Left hindlimb (tissue), 1 donor: ENCODE measurements at places on chromosomes 2 and 18.

- DNase-seq, result no peak
Measured at GRCh38 chr2:232658217-232658785, 24.9 kb downstream of the EFHD1 start.

DNA sequence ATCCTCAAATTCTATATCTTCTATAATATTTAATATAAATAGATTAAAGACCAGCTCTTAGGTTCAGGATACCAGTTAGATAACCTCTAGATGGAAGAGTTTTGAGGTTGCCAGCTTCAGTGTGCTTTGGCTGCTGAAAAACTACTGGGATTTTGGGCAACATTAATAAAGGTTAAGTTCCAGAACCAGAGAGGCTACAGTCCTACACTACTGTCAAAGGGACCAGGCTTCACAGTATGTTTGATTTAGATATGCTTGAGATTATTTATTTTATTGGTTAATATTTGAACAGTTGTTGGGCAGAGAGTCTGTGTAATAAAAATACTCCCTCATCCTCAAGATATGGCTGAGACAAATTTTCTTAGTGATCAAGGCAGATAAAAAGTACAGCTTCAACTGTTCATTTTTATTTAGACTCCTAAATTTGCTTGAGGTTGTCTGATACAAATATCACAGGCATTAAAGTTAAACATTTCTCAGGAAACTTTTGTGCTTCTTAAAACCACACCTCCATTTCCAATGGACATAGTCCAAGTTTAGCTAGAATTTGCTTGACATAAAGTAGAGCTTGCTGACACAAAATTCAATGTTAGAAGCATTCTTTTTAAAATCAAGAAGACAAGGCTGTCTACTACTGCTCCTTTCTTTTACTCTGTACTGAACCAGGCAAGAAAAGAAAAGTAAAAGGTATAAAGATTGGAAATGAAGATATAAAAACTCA, 19.7 kb upstream of the TMEM17 start:
- no peak for DNase-seq

- no peak for DNase-seq
Measured at GRCh38 chr2:58042486-58042970, 4.1 kb upstream of the VRK2 start.

DNA sequence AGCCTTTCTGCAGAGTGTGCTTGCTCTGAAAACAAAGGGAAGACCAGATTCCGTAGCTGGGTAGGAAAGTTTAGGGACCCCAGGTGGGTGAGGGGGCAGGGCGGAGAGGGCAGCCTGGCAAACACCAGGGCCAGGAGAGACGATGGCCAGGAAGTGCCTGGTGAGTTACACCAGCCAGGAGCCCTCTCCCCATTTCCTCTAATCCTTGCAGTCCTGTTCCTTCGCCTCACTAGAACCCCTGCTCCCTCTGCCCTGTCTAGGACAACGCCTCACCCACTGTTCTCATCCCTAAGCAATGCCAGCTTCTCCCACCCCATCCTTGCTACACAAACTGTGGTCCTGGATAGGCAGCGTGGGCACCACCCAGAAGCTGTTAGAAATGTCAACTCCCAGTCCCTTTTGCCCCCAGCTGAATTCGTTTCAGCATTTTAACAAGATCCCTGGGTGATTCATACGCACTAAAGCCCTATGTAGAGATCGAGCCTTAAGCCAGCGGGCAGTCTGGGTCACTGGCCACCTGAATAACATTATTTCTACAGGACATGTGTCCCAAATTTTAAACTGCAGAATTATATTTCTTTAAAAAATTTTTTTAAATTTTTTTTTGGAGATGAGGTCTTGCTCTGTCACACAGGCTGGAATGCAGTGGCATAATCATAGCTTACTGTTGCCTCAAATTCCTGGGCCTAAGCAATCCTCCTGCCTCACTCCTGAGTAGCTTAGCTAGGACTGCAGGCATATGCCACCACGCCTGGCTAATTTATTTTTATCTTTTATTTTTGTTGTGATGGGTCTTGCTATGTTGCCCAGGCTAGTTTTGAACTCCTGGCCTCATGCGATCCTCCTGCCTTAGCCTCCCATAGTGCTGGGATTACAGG, 10.9 kb downstream of the WIPF1 start:
- DNase-seq, result no peak

- DNase-seq, result no peak
Measured at GRCh38 chr18:35750929-35751328, 169.4 kb downstream of the GALNT1 start.

GRCh38 chr2:38230756-38231155, 146.3 kb downstream of the ATL2 start:
- DNase-seq, result no peak

- no peak for DNase-seq
Measured at GRCh38 chr2:111111101-111111755, 9.5 kb upstream of the BCL2L11 start.

DNA sequence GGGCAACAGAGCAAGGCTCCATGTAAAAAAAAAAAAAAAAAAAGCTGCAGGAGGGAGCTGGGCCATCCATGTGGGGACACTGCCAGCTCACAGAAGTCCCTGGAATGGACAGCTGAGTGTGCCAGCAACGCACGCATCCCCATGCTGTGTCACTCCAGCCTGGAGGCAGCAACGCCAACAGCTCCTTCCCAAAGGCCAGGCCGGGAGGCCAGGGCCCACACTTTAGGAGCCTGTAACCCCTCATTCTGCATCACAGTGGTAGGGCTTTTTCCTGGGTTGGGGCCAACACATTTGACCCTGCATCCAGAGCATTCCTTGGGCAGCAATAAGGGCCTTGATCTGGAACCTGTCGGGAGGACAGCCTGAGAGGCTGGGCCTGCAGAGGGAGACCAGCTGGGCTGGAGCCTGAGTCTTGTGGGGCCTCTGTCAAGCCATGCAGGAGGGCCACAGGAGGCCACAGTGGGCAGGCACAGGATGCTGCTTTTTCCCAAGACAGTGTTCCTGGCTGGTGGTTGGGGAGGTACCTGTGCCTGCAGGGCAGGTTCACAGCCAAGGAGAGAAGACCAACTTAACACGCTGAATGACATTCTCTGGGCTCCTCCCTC, 16.8 kb upstream of the KCNK3 start:
- DNase-seq, result no peak

- DNase-seq, result no peak
Measured at GRCh38 chr2:45654250-45654649, 2.8 kb downstream of the PRKCE start.

DNA sequence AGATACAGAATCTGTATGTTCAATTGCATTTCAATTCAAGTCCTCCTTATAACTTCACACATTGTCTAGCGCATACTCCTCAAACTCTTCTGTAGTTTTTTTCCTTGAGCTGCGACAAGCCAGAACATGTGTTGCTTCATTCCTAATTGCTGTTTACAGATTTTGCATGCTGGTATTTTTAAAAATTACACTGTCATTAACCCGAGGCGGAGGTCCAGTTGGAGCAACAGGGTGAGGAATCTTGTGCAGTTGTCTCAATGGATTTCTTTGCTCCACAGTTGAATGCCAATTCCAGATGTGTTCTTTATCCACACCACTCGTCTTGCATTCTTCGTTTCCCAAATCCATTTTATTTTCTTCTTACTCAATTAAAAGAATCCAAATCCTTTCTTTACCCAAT, 16.4 kb upstream of the SERPINB13 start:
- DNase-seq, result no peak

- no peak for DNase-seq
Measured at GRCh38 chr2:160222546-160223283, 22.6 kb upstream of the ITGB6 start.
